ENCODE measurements at places on chromosomes 13 and 19.

- no peak for DNase-seq
Measured at GRCh38 chr13:71864094-71864985, 2.7 kb downstream of the DACH1 start.

DNA sequence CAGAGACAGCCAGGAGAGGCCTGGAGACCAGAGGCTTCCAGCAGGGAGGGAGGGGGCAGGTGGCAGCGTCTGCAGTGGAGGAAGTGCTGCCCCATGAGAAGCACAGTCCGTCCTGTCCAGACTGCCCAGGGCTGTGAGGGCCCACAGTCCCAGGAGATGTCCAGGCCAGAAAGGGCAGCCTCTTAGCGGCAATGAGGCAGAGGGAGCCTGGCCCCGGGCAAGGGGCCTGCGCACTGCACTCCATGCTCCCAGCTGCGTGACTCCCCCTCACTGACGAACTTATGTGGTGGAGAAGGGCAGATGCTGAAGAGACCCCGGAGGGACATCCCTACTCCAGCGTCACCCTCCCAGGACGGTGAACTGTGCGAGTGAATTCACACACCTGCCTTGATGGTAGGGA is 115.3 kb downstream of the SOX1 start:
- no peak for DNase-seq

DNA sequence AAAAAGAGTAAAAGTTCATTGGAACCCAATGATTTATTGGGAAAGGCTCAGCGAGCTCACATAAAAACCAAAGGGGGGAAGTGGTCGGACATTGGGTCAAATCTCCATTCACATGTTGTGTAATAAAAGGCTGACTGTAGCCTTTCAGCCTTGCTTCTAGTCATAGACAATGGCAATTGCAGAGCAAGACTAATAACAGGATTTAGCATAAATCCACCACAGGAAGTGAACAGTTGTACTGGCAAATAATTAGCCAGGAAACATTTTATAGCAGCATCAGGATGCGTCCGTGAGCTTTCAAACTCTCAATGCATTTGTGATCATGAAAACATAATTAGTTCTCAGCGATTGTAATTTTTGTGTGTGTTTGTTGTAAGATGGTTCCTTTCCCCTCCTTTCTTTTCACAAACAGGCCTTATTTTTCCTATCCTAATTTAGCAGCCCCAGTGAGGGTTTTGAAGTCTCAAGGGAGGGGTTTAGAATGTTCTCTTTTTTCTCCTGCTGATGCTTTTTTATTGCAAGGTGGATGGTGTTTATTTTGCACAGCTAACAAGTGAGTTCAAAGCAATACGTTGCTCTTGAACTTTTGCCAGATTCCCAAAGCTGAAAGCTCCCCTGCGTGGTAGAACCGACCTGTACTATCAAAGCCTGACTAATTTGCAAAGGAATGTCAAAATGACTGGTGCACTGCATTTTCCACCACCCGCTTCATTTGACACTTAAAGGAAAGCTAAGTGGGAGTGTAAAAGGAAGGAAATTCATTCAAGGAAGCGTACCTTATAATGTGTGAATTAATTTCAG is 105.6 kb downstream of the SPRY2 start:
- no peak for DNase-seq

- no peak for DNase-seq
Measured at GRCh38 chr13:21541980-21542379, 62.0 kb downstream of the MICU2 start.

DNA sequence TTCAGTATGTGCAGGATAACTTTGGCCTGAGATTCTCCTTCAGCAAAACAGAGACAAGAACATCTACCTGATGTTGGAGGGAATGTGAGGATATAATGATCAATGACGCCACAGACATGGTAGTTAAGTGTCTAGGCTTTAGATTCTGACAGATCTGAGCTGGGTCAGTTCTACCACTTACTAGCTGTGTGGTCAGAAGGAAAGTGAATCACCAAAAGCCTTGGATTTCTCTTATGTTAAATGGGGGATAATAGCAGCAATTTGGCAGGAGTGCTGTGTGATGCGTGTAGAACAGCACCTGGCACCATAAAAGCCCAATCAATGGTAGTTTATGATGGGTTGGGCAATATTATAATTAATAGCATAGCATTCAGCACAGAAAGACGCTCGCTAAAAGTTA is 41.7 kb downstream of the RXFP2 start:
- DNase-seq = no peak

- DNase-seq = no peak
Measured at GRCh38 chr13:106560821-106561220, 7.1 kb downstream of the ARGLU1 start.

DNA sequence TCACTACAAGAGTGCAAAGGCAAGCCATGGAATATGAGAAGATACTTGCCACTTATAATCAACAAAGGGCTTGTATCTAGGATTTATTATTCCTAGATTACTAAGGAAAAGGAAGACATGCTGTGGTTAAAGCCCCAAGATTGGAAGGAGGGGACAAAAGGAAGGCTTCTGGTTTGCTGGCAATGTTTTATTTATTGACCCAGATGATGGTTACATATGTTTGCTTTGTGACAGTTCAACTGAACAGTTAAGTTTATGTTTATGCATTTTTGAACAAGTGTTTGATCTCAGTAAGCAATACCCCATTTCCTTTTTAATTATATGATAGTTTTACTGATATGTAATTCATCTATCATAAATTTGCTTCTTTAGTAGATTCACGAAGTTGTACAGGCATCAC is 40.3 kb downstream of the CDADC1 start:
- no peak for DNase-seq

- no peak for DNase-seq
Measured at GRCh38 chr13:38602266-38602665, 84.6 kb upstream of the FREM2 start.

DNA sequence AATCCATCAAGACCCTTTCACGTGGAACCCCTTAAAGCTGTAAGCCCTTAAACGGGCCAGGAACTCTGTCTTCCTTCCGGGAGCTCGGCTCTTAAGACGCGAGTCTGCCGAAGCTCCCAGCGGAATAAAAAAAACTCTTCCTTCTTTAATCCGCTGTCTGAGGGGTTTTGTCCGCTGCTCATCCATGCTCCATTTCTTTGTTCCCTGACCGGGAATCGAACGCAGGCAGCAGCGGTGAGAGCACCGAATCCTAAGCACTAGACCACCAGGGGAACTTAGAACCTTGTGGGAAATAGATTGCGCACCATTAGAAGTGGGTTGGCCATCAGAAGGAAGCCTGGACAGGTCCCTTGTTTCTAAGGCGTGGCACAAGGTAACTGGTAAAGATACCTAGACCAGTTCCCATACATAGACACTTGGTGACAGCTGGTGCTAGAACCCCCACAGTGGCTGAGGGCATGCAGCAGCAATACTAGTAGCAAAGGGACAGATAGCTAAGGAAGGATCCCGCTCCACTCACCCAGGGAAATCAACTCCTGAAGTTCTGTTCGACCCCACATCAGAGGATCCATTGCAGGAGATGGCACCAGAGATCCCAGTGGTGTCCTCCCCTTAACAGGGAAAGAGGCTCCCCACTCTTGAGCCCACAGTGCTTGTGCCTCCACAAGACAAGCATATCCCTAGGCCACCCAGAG is 1.5 kb upstream of the RGCC start:
- no peak for DNase-seq

DNA sequence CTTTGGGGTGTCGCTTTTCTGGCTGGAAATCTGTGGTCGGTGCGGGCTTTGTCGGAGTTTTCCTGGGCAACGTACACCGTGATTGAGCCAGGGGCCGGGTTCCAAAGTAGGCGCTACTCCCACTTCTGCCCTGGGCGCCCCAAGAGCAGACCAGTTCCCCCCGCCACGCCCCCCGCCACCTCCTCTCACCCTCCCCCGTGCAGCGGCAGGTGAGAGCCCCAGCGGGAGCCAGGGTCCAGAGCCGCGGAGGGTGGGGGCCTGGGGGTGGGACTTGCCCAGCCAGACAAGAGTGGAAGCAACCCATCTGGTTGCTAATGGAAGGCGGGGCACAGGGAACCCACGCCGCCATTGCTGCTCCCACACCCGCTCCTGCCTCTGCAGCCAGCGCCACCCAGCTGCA is 2195.9 kb downstream of the PCDH9 start:
- DNase-seq = no peak

DNA sequence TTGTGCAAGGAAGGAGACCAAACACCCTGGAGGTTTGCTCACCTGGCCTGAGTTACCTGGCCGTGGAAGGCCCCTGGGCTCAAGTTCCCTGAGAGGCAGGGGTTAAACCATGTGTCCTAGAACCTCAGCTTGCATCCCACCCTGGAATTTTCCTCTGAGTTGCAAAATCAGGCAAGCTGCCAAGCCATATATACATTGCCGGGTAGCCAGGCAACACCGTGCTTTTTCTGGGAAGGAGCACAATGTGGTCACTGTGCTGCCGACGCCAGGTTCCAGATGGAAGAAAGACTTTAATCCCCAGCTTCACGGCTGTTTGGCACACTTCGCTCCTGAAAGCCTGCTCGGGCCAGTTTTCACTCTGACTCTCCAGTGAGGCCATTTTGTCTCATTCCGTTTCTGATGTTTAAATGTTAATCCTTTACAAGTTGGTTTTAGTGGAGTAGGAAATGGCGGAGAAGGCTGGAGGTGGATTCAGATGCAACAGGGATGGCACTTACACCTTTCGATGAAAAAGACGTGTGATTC is 60.1 kb upstream of the PEG3 start:
- DNase-seq = no peak

DNA sequence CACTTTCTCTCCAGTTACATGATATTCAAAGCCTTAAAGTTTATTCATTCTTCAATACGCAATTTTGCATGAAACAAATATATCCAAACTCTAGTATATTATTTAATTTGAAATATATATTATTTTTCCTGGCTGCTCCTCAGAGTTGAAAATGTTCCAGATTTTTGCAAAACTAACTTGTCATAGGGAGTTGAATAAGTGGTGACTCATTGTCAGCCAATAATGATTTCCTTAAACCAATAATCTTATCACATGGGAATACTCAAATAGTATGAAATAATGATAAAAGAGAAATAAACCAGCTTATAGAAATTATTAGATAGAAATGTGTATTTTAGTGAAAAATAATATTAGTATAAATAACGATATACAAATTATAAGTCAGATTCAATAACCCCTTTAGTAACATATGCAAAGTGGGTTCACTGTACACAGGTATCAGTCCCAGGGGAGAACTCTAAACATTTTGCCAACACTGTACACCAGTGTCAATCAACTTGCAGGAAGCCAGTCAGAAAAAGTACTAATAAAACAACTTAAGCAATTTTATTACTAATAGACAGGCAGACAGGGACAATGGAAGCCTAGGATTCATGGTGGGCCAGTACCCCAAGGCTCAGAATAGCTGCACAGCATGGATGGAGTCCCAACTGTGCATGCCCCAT is 222.6 kb upstream of the KLHL1 start:
- no peak for DNase-seq

GRCh38 chr19:45419396-45419795 is 4.3 kb downstream of the ERCC1 start:
- peak; percentile 56 for DNase-seq

DNA sequence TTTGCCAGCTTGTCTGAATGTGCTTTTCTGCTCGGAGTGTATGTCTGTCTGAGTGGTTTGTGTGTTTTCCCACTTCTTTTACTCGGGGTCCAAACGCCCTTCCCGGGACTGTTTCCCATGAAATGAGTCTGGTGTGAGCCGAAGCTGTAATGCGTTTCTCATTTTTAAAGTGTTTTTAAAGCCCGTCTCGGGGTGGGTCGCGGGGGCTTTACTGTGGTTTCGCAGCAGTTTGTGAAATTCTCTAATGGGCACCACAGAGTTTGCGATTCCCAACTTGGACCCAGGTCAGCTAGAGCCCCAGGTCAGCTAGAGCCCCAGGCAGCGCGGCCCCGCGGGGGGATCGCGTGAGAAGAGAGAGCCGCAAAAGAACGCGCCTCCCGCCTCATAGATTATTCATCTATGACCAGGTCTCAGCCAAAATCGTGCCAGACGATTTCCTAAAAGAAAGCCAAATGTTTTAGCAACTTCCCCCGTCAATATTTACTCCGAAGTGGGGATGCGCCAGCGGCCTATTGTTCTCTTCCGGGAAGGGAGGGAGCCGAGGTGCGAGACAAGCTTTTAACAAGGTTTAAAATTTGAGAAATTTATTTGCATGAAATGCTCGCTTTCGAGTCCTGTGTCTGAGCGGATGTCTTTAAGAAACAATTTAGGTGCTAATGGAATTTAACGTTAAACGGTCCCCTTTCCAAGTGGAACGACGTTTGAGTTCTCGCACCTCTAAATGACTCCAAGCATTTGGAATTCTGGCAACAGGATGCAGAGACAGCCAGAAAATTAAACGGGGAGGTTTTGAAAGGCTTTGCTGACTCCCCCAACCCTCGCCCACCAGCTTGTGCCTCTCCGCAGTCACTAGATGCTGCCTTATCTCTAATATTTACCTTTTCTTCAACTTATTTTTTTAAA is 2.2 kb downstream of the ZIC2 start:
- DNase-seq = no peak

GRCh38 chr13:102651892-102652291 is 43.0 kb downstream of the METTL21C start:
- DNase-seq = no peak

GRCh38 chr13:113164492-113164891 is 6.0 kb downstream of the PROZ start:
- no peak for DNase-seq

- DNase-seq = no peak
Measured at GRCh38 chr19:10321874-10322835, 6.3 kb upstream of the FDX2 start.

- DNase-seq = no peak
Measured at GRCh38 chr13:63628310-63628709, 2212.7 kb upstream of the PCDH20 start.

GRCh38 chr13:113856716-113857065 is 7.2 kb downstream of the GAS6 start:
- no peak for DNase-seq

GRCh38 chr13:45732916-45733315 is 30.8 kb downstream of the CBY2 start:
- DNase-seq = no peak

DNA sequence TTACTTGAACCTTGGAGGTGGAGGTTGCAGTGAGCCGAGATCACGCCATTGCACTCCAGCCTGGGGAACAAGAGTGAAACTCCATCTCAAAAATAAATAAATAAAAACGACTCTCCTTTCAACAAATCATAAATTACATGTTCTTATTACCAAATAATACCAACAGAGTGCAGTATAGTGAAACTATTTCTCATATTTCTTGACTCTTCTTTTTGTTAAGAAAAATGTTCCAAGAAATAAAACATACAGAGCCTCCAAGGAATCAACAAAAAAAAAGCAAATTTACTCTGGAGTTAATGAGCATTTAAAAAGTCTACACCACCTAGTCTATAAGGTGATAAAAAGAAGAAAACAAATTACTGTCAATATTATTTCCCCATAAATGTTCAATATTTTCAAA is 188.8 kb downstream of the KLF12 start:
- DNase-seq = no peak

- no peak for DNase-seq
Measured at GRCh38 chr13:99053636-99054233, 75.9 kb upstream of the DOCK9 start.

- DNase-seq = peak; percentile 61
Measured at GRCh38 chr19:17105556-17105955, 30.0 kb downstream of the MYO9B start.

GRCh38 chr13:90717451-90717936 is 630.0 kb upstream of the MIR17HG start:
- DNase-seq = no peak

GRCh38 chr13:65656740-65657329 is 1573.3 kb downstream of the PCDH9 start:
- no peak for DNase-seq

- no peak for DNase-seq
Measured at GRCh38 chr13:39684531-39685137, 29.2 kb downstream of the COG6 start.

GRCh38 chr19:2060884-2061494 is 9.9 kb upstream of the MKNK2 start:
- DNase-seq = no peak
